Mesothelial cell of epicardium (in vitro differentiated cells): ENCODE measurements at places on chromosomes 16 and 17.

- no peak for DNase-seq
Measured at GRCh38 chr16:18041864-18042834, 294.4 kb downstream of the NPIPA8 start.

DNA sequence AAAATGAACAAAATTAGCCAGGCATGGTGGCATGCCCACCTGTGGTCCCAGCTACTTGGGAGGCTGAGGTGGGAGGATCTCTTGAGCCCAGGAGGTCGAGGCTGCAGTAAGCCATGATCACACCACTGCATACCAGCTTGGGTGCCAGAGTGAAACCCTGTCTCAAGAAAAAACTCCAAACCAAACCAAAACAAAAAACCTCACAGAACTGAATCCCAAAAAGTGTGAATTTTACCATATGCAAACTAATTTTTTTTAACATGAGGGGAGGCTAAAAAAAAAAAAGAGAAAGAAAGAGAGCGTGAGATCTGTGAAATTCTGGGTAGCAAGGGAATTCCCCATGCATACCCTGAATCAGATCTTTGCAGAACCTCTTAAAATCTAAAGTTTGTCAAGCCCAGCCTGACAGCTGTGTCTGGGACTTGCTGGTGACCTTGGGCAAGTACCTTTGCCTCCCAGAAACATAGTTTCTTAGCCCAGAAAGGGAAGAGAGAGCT, 17.1 kb upstream of the CDH1 start:
- no peak for DNase-seq

- peak; percentile 38 for DNase-seq
Measured at GRCh38 chr17:83178533-83179304, 99.3 kb downstream of the METRNL start.

- no peak for DNase-seq
Measured at GRCh38 chr16:69890114-69890891, 60.8 kb upstream of the CLEC18A start.

- DNase-seq, result no peak
Measured at GRCh38 chr17:802901-803881, 21.0 kb downstream of the MRM3 start.

DNA sequence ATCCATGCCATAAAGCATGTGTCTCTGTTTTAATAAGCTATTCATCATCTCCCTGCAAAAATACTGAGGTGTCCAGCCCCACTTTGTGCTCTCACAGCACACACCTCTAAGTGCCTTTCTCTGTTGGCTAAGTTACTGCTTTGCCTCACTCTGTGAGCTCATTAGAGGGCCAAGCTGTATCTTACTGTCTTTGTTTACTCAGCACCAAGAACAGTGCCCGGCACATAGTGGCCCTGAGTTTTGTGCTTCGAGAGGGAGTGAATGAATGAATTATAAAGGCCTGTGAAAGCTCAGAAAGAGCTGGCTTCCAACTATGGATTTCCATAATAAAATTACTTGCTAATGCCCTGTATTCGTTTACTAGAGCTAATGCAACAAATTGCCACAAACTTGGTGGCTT, 50.2 kb upstream of the NOG start:
- DNase-seq, result no peak

- no peak for DNase-seq
Measured at GRCh38 chr17:28707339-28707720, 4.4 kb downstream of the PROCA1 start.

- DNase-seq, result no peak
Measured at GRCh38 chr17:15161395-15161794, 103.7 kb downstream of the PMP22 start.

DNA sequence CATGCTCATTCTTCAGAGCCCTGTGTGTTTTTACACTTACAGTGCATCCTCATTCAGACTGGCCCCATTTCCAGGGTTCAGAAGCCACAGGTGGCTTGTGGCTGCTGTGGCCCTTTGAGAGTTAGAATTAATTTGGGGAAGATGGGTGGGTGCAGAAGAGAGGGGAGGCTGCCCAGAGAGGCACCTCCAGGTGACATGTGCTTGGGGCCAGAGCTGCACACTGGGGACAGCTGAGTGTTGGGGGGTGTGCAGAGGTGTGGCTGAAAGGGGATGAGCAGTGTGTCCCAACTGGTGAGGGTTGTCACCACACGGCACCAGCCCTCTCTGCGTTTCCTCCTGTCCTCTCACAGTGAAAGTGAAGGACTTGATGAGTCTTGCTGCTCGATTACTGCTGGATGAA, 6.9 kb upstream of the EIF1 start:
- no peak for DNase-seq

DNA sequence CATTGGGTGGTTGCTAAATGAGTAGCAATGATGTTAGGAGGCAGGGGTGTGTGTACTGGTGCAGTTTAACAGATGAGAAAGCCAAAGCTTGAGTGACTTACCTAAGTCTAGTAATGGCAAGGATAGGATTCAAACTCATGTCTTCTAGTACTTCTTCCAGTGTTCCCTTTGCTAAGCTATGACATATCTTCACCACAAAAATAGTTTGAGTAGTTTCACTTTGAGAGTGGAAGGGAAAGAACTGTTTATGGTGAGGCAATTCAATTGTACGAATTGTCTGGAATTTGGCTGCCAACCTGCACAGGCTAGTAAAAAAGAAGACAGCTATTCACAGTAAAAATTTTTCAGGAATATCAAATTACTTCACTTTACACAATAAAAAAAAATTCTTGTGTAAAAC, 138.0 kb downstream of the NLK start:
- DNase-seq, result no peak

- DNase-seq, result no peak
Measured at GRCh38 chr17:6304894-6305612, 129.9 kb downstream of the AIPL1 start.

DNA sequence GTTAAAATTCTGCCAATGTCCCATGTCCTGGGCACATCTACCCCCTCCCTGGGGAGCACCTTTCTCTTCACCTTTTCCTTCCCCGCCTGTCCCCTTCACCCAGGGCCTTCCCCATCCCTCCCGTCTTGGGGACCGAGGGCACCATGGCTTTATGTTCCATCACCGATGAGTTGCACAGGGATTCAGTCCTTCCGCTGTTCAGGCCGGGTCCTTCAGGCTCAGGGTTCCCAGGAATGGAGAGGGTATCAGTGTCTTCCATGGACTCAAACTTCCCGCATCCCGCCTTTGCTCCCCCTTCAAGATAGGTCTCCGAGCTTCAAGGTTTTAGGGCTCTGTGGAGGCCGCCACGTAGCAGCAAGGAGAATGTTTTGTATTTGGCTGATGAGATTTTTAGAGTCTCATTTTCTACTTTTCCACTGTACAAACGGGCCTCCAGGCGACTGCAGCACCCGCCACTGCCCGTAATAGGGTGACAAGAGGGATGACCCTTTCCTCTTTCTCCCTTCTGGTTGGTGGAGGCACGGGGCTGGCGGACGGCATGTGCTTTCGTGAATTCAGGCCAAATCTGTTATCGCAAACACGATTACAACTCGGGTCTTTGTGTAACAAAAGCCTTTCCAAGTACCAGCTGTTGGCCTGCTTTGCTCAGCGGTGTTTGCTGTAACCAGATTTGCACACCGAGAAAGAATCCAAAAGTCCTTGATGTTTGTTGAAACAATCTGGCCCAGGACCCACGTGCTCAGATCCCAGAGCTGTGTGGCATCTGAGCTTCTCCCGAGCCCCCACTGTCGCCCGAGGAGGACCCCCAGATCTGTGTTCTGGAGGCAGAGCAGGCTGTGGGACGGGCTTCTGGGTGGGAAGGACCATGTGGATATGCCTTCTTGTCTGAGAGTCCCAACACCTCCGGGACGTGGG, 236.3 kb downstream of the SEC14L1 start:
- DNase-seq, result no peak

DNA sequence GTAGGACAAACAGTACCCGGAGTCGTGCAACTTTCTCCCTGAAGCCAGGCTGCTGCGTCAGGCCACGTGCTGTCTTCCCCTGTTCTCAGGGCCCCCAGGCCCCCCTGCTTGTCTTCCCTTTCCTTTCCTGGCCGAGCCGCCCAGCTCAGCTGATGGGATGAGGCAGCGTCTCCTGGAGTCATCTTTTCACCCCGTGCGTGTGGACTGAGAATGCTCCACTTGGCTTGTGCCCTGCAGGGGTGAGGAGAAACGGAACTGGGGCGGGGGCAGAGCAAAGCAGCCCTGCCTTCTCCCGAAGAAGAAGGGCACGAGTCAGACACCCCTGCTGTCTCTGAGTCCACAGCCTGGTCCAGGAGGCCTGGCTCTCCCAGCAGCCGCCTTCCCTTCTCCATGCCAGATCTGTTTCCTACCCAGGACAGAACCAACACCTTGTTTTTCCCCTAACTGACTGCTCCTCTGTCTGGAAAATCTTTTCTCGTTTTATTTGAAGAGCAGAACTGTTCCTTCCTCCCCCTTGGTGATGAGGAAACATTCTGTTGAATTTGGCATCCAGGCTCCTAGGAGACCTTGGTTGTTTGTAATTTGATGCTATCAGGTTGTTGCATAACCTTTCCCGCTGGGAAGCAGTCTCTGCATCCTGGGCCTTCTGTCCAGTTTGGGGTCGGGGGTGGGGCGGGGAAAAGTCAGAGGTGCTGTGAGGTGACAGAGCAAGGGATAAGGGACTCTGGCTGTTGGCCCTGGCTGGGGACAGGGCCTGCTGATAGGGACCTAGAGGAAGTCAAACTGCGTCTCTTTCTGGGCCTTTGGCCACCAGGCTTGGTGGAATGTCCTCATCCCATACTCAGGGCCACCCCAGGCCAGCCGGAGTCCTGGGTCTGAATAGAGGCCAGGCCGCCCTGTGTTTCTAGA, 78.8 kb downstream of the WIPI1 start:
- DNase-seq, result no peak

DNA sequence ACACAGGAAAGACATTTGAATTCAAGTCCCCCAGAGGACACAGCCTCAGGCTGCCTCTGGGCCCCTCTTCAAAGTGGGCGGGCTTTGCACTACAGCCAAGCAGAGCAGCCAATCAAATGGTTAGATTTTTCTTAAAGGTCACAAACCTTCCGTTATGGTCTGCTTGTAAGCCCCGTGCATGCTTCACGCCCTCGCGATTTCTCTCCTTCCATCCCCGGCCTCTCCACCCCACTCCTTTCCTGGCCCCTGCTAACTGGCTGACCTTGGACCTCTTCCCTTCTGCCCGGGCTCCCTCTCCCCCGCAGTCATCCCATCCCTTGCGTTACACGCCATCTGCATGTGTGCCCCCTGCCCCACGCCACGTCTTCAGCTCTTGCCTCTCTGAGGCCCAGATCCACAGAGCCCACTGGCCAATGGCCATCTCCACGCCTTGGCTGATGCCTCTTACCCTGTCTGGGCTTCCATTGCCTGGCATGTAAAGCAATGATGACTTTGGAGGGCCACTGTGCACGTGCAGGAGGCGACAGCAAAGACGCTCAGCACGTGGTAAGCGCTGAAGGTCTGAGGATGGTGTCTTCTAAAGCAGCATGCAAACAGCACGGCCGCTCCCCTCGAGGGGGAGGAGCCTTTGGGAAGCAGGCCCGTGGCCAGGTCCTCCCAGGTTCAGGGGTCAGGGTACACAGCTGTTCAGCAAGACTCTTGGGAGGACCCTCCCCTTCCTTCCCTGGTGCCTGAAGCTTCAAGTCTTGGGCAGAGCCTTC, 86.8 kb downstream of the ZDHHC7 start:
- no peak for DNase-seq

DNA sequence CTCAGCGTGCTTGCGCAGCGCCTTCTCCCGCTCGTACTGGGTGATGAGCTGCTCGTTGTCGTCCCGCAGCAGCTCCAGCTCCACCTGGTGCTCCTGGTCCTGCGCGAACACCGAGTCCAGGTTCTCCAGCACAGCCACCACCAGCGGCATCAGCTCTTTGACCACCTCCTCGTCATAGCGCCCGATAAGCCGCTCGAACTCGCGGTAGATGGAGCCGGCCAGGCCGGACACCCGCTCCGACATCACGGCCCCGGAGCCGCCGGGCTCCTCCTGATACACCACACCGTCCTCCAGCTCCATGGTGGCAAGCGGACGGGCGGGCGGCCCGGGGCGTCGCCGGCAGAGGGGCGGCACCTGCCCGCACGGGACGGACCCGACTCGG, 320 bp downstream of the SPAG9 start:
- DNase-seq, result no peak

- no peak for DNase-seq
Measured at GRCh38 chr17:70961341-70961740, 792.0 kb downstream of the KCNJ2 start.

DNA sequence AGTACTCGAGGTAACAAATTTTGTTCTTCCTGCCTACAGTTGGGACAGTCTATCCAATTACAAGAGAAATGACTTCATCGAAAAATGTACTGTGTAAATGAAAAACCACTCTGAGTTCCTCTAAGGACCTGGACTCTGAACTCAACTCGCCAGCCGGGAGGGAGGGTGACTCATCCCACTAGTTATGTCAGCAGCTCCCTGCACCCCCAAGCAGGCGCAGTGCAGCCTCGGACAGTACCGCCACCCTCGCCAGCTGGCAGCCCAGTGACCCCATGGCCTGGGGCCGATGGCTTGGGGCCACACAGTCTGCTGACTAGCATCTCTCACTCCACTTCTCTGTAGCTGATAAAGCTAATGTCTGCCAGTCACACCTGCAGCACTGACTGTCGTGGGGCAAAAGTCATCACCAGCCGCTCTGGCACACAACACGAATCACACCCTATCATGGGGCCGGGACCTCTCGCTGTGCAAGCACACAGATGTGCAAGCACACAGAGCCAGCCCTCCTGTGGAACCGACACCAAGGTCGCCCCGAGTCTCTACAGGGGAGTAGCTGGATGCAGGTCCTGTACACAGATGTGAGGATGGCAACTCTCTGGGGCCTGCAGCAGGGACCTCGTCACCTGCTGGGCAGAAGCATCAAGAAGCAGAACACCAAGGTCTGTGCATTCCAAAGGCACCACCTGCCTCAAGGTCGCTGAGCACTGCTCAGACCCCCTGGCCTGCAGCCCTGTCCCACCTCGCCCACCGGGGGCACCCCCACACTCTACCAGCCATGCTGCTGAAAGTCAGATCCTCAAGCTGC, 5.7 kb downstream of the CSNK1D start:
- no peak for DNase-seq

DNA sequence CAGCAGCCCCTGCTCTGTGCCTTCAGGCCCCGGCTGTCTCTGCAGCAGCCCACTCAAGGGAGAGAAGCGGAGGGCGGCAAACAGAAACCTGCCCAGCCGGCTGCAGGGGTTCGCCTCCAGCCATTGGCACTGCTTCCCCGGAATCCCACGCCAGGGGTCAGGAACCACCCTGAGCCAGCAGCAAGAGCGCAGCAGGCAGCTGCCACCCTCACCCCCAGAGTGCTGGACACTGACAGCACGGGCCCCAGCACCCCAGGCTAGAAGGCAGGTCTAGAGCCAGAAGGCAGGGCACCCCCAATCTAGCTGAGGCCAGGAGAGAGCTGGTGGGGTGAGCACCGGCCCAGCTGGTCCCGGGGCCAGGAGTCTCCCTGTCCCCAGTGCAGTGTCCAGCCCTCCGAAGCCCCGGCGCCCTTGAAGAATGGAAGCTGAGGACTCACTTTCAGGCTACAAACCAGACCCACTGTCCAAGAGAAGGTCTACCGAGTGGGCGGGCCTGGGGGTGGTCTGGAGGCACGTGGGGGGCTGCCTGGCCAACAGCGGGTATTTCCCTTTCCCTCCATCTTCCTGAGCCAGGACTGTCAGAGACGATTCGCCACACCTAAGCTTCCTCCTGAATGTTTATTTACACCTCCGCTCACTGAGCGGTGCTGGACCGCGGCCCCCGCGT, 8.4 kb downstream of the UBALD2 start:
- no peak for DNase-seq

- no peak for DNase-seq
Measured at GRCh38 chr17:74078363-74078941, 125.0 kb upstream of the RPL38 start.
